Spleen (tissue), 13 donors: ENCODE measurements at places on chromosomes 12 and 14. TPM values are rescaled to one million over a fixed set of nuclear protein-coding genes. Genes with fewer than 3 reads are reported as not detected.

- no peak for DNase-seq
Observed at GRCh38 chr12:82971584-82971983, 284.9 kb downstream of the TMTC2 start.

GRCh38 chr14:28731358-28731757 is 35.2 kb upstream of the FOXG1 start:
- no peak for DNase-seq

GRCh38 chr14:105250986-105251385 is 2.7 kb downstream of the BTBD6 start:
- no peak for DNase-seq

DNA sequence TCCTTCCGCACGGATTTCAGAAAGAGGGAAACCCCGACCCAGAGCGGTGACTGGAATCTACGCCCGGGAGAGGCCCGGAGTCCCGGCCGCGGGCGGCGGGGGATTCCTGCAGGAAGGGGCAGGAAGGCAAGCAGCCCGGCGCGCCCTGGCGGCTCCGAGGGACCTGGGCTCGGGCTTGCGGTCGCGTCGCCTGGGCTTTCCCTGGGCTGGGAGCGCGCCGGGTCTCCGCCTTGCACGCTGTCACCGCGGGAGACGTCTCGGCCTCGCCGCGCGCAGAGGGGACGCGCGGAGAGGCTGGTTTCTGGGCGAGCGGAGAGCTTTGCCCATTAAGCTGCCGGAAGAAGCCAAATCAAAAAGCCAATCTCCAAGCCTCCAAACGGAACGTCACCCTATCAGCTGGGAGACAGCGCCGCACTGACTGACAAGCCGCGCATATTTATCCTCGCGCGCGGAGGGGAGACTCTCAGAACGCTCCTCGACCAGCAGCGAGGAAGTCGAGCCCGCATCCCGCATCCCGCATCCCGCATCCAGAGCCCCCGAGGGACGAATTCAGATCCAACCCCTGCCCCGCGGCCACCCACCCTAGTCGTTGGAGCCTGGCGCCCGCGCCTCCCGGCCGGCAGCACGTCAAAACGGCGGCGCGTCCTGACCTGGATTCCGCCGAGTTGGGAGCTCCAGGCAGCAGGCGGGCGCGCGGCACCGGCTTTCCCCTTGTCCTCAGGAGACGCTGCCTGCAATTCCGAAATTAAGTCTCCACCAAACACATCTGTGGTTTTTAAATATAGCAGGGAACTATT is at the start of gene SLC8A3:
SLC8A3 (minus strand) TSS at position 293 of the 797 bp plus-strand sequence. CDS start 20,529 bp downstream, outside the sequence.
- DNase-seq, result peak; percentile 76

DNA sequence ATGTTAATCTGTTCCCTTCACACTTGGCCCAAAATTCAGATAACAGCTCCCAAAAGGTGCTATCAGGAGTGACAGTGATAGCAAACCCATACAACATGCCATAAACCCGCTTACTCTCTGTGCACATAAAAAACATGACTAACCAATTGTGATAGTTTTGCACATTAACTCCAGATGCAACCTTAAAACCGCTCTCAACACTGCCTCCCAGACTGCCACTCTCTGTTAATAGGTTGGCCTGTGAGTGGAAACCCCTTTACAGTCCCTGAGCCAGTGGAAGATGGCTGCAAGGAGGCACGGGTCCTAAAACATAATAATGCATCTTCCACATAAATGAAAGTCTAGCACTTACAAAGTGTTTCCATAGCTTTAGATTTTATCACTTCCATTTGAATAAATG is 12.0 kb upstream of the TMTC1 start:
- no peak for DNase-seq

- peak; percentile 38 for DNase-seq
Observed at GRCh38 chr14:73829526-73830431, 21.9 kb upstream of the PTGR2 start.

- DNase-seq, result peak; percentile 86
Observed at GRCh38 chr12:56160193-56160763, 2.1 kb downstream of the MYL6 start.

- no peak for DNase-seq
Observed at GRCh38 chr14:26833621-26834176, 235.9 kb upstream of the NOVA1 start.

- DNase-seq, result no peak
Observed at GRCh38 chr12:22083167-22083566, 37.1 kb downstream of the CMAS start.

- DNase-seq, result no peak
Observed at GRCh38 chr14:74804219-74804825, 41.2 kb downstream of the YLPM1 start.

GRCh38 chr14:102040153-102040552 is 46.7 kb downstream of the HSP90AA1 start:
- no peak for DNase-seq

DNA sequence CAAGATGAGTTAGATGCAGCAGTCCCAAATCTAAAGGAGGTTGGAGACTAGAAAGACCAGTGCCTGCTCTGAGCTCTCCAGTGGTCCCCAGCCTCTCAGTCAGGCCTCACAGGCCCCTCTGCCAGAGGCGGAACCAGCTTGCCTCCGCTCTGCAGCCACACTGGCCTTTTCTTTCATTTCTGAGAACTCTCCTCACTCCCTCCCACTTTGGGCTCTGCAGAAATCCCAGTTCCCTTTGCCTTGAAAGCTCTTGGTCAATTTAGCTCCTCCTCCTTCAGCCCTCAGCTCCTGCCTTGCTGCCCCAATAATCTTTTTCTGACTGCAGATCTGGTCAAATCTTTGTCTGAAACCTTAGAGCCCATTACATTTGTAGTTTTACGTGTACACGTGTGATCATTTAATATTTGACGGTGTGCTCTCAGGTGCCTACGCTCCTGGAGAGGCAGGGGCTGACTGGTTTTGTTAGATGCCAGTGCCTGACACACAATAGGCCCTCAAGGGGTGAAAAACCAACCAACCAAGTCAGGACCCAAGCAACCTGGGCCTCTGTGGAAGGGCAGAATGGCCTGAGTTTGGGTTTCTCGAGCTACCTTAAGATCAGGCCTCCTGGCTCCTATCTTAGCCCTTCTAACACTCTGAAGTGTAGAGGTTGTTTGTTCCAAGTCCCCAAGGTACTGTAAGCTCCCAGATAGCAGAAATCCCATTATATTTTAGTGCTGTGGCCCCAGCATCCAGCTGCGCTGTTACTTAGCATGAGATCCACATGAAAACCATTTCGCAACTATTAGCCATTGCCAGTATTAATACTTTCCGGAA is 1.1 kb upstream of the NUDT4 start:
- DNase-seq, result no peak

GRCh38 chr12:6093764-6094163 is 30.7 kb downstream of the VWF start:
- DNase-seq, result peak; percentile 37

FOXG1 gene
- not detected for total RNA-seq

AQP6 gene
- not detected for total RNA-seq

AVPR1A gene
- 3.3 TPM for total RNA-seq

CACNA1C gene
- total RNA-seq, result 23.5 TPM

SYNDIG1L gene
- 0.18 TPM for total RNA-seq

PTPRQ gene
- total RNA-seq, result not detected
